ENCODE measurements at places on chromosomes 5 and 9.

- DNase-seq = no peak
These were observed 35.0 kb downstream of the CNOT8 start for GRCh38 chr5:154893381-154893780.

- DNase-seq = no peak
These were observed 67.4 kb downstream of the FBN2 start for GRCh38 chr5:128470663-128471062.

- DNase-seq = no peak
These were observed 988.3 kb downstream of the DTWD2 start for GRCh38 chr5:117999939-118000549.

DNA sequence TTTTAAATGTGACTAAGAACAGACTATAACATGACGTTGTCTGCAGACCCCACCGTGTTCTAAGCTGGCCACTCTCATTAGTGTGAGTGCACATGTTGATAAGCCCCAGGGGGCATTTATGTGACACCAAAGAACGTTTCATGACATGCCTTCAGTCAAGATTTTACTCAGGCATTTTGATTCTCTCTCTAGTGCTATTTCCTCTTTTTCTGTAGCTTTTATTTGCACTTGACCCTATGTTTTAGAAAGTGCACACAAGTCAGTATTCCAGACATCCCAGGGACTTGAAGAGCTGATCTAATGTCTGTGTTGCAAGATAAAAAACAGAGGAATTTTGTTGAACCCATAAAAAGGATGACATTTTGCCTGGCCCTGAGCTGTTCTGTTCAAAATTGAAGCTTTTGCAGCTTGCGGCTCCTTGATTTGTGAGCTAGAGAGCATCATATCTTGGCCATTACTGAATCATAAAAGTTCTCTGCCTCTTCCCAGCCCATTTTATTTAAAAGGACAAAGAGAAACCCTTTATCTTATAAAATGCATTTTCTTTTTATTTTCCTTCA, 80.9 kb upstream of the TYRP1 start:
- no peak for DNase-seq

DNA sequence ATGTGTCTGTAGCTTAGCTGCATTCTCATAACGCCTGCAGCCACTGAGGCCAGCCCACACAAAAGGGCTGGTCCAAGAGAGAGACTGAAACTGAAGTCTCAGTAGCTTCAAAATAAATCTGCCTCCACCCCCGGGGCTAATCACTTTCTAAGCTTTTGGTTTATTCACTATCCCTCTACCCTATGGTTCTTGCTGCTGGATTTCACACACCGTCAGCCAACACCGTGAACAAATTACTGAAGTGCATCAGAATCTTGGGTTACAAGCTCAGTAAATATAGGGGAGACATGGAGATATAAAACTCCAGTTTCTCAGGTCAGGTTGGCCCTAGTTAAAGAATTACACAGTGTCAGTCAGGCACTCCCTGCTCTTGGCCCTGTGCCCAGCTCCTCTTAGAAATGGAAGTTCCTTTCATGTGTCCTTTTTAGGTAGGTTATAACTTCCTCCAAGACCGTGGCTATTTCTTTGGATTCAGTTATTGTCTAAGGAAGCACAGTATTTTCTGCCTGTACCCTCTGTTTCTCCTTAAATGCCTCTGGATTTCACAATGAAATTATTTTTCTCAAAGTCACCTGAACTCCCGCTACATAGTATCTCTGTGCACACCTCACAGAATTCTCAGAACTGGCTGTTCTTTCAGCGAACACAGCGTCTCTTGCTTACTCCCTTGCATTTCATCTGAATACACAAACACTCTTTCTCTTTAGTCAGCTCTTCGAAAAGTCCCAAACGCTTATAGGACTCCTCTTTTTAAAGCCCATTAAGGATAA, 112.5 kb downstream of the FAM174A start:
- no peak for DNase-seq

GRCh38 chr9:68895741-68896478, 118.0 kb downstream of the PRKACG start:
- no peak for DNase-seq

DNA sequence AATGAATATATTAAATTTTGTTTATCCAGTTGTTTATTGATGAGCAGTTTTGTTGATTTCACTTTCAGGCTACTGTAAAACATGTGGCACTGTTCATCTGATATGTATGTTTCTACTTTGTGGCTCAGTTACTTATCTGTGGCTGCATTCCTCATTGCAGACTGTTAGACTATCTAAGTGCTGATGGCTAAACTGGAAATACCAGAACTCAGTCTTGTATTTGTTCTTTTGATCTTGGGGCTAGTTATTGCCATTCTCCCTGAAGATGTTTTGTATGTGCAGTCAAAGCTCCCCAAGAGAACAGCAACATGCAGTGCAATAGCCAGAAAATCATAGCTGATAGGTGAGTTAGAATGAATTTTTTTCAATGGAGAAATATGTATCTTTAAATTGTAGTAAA, 162.2 kb downstream of the GADD45G start:
- DNase-seq = no peak

- no peak for DNase-seq
These were observed 598.3 kb downstream of the CCDC171 start for GRCh38 chr9:16150938-16151650.

DNA sequence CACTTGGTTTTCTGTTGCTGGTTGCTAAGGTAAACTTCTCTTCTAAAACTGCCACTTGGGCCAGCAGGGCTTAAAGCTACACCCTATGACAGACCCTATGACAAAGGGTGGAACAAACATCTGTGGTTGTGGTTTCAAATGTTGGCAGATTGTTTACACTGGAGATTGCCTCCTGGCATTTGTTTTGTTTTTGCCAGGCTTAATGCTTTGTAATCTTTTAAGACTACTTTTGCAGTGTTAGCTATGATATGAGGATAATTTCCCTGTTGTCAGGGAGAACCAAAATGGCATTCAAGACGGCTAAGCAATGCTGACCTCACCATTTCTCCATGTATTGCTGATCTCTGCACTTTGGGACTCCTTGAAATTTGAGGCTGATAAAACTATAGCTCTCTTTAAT, 50.3 kb downstream of the MAMDC2 start:
- no peak for DNase-seq

- DNase-seq = no peak
These were observed 28.3 kb upstream of the WWC1 start for GRCh38 chr5:168263121-168263520.

DNA sequence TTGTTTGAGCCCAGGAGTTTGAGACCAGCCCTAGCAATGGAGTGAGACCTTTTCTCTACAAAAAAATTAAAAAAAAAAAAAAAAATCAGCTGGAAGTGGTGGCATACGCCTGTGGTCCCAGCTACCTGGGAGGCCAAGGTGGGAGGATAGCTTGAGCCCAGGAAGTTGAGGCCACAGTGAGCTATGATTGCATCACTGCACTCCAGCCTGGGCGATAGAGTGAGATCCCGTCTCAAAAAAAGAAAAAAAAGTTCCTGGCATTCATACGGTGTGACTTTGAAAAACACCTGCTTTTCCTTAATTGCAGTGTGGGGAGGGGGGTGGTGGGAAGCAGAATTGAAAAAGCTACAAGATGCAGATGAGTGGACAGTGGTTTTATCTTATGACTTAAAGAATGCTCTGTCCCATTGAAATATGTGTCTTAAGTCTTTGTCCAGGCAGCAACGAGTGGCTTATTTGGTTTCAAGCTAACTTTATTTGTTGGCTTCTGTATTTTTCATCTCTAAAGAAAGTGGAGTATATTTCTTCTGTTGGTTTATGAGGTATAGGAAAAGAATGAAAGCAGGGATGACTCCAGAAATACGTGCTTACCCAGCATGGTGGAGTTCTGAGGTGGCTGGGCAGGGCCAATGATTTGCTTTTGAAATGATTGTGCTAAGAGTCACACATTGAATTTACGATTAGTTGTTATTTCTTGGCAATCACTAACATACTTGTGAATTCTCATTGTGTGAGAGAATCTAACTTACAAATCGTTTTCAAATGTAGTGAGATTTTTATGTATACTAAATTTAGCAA, 27.8 kb downstream of the ROPN1L start:
- DNase-seq = no peak

- no peak for DNase-seq
These were observed 3.0 kb upstream of the HRCT1 start for GRCh38 chr9:35903049-35903448.

DNA sequence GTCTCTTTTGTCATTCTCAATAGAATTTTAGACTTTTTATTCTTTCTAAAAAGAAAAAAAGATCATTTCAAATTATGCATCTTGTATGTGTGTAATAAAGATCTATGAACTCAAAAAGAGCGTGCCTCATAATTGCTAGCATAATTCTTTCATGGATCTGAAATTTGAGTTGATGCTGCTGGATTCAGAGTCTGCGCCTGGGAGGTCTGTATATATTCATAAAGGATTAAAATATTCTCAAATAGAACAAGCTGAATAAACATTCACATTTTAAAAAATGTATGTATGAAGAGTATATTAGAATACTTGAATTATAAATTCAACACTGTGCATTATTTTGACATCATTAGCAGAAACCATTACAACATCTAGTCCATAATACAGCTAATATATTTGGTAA, 297.8 kb upstream of the GRAMD2B start:
- DNase-seq = no peak

DNA sequence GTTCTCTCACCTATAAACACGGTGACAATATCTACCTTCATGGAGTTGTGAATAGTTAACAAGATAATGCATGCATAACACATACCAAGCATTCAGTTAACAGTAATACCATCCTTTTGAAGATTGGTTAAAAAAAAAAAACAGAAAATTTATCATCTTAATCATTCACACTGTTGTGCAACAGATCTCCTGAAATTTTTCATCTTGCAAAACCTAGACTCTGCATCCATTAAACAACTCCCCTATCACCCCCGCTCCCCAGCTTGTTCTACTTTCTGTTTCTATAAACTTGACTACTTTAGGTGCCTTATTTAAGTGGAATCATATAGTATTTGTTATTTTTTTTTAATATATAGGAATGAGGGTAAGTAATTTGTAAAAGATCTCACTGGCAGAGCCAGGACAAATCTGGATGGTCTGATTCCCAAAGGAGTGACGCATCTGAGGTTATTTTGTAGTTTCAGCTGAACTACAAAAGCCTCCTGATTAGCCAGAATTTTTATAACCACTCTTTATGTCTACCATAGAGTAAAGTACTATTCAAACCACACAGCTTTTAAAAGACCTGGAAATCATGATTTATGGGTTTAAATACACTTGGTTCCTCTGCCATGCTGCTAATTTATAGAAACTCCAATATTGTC, 93.0 kb downstream of the FANCC start:
- no peak for DNase-seq

DNA sequence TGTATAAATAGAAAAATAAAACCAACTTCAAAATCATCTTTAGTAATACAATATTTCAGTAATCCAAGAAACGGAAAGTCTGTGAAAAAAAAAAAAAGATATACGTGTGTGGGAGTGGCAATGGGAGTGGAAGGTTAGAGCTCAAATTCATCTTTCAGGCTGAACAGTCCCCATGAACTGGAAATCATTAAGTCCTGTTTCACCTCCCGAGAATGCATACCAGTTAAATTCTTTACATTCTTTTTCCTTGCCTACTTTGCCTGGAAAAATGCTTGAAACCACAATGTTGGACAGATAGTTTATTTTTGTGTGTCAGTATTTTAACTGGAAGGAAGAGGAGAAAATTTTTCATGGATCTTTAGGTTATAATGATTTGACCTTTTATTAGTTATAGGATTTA, 166.8 kb downstream of the MUSK start:
- no peak for DNase-seq

DNA sequence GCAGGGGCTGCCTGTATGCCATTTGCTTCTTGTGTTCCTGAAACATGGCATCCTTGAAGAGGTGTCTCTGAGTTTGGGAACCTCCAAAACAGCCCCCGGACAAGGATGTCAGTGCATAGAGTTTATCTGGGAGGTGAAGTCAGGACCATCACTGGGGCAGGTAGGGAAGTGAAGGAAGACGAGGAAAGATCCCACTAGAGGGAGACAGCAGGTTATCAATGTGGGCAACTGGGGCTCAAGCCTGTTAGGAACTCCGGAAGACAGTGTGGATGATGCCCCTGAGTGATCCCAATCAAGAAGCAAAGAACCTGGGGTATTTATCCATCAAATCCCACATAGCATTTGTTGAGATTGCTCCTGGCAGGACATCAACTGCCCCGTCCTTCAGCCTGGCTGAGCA, 233.1 kb downstream of the AGTPBP1 start:
- no peak for DNase-seq

- no peak for DNase-seq
These were observed 3.7 kb upstream of the HOMER1 start for GRCh38 chr5:79517601-79518000.

DNA sequence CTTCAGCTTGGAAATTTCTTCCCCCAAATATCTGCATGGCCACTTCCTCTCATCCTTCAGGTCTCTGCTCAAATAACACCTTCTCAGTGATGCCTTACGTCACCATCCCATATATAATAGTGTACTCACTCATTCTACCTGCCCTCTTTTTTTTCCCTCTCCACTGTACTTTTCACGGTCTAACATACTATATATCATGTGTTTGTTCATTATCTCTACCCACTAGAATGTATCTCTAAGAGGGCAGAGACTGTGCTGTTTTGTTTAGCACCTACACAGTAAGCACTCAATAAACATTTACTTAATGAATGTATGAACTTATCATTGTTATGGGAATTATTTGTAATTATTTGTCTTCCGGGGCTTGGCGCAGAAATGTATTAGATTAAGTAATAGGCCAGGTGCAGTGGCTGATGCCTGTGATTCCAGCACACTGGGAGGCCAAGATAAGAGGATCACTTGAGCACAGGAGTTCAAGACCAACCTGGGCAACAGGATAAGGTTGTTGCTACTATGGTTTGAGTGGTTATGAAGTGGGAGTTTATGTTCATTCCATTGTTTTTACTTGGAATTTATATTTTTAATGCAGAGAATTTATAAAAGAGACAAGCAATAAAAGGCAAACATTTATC, 6.0 kb upstream of the IL13 start:
- DNase-seq = no peak

- peak; percentile 79 for DNase-seq
These were observed at the start of gene MEGF9 for GRCh38 chr9:120714088-120714845. MEGF9 (minus strand) TSS chr9:120714470; CDS start chr9:120714358, 112 bp downstream.

- DNase-seq = peak; percentile 18
These were observed 39.7 kb downstream of the FABP6 start for GRCh38 chr5:160269017-160269416.

DNA sequence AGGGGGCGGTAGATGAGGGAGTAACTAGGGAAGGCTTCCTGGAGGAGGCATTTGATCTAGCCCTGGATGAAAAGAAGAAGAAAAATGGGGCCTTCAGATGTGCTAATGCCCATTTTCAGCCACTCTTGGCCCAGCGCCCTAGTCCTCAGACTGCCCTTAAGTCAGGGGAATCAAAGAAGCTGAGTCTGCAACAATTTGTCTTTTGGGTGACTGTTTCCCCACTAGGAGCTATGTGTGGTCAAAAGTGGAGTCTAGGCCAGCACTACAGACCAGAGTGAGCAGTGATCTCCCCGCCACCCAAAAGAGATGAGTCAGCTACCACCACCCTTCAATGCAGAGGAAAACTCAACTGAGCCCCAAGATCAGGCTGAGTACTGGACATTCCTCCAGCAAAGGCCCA, 542.1 kb downstream of the BNC2 start:
- DNase-seq = no peak

GRCh38 chr5:92962752-92963151, 618.3 kb downstream of the NR2F1-AS1 start:
- DNase-seq = no peak

All from GOT3 (cell line).